ENCODE measurements at places on chromosomes 1 and 21.

DNA sequence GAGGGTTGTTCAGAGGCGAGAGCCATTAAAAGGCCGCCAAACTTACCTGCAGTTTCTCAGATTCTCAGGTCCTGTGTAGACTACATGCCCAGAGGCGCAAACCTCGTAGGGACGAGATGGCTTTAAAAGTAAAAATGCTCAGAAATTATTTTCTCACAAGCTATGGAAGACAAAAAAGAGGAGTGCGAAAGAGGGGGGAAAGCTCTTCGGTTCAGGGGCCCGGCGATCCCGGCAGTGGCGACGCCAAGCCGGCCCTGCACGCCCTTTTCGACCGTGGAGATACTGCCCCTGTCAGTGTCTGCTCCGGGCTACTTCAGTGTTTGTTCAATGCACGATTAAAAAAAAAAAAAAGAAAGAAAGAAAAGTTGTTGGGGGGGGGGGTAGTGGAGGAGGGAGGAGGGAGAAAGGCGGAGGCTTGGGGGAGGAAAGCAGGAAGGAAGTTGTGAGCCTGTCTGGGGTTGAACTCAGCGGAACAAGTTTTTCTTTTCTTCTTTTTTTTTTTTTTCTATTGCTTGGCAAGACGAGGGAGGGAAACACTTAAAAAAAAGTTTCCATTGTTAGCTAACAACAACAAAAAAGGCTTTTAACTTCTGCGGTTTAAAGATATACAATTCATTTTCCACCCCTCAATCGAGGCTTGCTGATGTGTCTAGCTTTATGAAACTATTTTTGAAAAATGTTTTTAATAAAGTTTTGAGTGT lies at the start of gene ITPKB:
Gene ITPKB (minus strand): TSS at position 288 of the 701 bp plus-strand sequence. CDS start 1,824 bp downstream, outside the sequence.
- DNase-seq: peak; percentile 80

DNA sequence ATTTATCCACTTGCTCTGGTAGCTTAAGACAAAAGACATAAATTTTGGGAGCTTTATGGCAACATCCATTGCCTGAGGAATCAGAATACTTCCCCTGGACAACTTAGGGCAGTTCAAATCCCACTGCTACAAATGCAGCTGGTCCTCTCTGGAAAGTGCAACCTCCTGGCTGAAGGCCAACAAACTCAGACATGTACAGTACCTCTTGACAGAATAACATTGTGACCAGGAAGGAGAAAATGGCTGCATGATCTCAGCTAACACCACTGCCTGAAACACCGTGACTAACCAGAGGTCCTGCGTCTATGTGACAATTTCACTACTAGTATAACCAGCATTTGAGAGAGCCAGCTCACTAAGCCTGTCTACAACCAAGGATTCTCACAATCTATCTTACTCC lies 218.9 kb downstream of the CRB1 start:
- no peak for DNase-seq

GRCh38 chr1:151989211-151989862 lies 4.3 kb downstream of the S100A10 start:
- DNase-seq: peak; percentile 40

DNA sequence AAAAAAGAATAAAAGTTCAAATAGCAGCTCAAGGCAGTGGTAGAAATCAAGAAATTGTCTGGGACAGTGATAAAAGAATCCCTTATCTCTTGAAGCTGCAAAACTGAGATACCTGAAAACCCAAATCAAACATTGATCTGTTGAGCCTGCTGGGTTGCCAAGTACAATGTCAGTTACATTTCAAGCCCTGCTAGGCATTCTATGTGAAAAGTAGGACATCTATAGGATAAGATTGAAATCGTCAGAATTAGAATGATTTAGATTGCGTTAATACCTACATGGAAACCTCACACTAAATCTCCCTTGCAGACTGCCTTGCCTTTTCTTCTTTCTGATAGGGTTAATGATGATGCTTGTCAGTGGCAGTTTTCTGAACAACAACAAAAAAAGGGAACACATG lies 1684.4 kb upstream of the B3GALT2 start:
- DNase-seq: no peak
